Tongue (tissue), 3 donors: ENCODE measurements at places on chromosomes 5 and 9.

DNA sequence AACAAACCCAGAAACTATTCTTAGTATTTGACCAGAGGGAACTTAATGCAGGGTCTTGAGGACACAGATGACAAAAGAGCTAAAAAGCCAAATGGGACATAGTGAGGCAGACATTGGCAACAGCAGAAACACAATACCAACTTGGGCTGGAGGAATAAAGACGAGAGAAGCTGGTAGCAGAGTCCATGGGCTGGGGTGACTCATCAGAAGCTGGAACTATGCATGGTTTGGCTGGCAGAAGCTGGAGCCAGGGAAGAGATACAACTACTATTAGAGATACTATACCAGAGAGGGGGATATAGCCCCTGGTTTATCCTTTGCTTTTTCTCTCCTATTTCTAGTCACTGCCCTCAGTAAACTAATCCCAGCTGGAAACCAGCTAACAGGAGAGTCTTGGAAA lies 29.2 kb upstream of the DPYSL3 start:
- no peak for DNase-seq

DNA sequence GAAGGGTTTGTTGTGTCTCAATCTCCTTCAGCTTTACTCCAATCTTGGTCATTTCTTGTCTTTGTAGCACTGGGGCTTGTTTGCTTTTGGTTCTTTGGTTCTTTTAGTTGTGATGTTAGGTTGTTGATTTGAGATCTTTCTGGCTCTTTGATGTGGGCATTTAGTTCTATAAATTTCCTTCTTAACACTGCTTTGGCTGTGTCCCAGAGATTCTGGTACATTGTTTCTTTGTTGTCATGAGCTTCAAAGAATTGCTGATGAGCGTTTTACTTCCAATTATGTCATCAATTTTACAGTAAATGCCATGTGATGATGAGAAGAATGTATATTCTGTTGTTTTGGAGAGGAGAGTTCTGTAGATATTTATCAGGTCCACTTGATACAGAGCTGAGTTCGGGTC lies 353.3 kb downstream of the MAN2A1 start:
- DNase-seq, result no peak

- DNase-seq, result no peak
These were observed 27.0 kb downstream of the MRPL36 start for GRCh38 chr5:1772634-1773033.

DNA sequence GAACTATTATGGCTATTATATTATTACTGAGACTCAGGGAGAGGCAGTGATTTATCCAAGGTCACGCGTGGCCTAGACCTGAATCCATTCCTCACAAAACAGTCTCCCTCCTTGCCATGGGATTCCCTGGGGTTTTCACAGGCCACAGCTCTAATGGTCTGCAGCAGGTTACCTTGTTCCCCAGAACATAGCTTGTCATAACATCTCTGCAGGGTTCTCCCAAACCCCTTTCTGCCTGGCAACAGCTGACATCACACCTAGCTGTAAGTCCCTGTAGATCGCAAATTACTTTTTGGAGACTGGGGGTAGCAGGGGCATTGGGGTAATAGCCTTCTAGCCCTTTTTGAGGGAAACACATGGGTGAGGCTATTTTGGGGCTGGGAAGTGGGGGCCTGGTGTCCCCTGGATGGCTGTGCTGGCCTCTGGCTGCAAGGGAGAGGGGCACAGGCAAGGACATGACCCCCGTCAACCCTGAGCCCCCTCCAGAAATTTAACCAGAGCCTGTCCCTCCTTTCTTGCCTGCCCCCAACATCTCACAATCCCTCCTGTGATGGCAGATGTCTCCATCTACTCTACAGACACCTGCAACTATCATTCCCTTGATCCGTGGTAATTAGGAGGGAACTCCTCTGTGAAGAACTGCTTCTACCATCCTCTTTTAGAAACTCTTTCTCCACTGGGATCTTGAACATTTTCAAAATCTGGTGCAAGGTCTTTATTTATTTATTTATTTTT lies 1.3 kb downstream of the CD74 start:
- DNase-seq, result peak; percentile 8

GRCh38 chr5:136374003-136374402 lies 8.7 kb upstream of the TRPC7 start:
- DNase-seq, result peak; percentile 5

DNA sequence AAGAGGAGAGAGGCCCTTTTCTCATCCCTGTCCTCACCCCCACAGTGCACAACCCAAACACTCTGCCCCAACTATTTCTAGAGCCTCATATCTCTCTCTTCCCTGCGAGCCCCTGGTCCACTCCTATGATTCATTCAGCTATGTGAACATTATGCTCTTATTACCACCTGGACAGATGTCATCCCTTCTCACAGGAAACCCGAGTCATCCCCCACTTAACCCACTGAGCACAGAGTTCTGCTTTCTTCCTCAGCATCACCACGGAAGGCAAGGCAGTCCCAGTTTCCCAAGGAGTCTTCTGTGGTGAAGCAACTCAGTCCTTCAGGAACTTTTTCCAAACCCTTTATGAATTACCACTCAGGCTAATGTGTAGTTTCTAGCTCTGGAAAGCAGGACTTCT lies 1.3 kb downstream of the DNAI1 start:
- DNase-seq, result no peak

DNA sequence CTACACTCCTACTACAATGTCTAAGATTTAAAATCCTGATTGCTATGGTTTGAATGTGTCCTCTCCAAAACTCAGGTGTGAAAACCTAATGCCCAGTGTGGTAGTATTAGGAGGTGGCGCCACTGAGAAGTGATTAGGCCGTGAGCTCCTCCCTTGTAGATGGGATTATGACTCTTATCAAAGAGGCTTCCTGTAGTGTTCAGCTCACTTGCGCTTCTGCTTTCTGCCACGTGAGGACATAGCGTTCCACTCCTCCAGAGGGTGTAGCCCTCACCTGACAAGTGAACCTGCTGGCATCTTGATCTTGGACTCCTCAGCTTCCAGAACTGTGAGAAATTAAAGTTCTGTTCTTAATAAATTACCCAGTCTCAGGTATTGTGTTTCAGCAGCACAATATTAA lies 33.0 kb upstream of the WHRN start:
- DNase-seq, result no peak

- no peak for DNase-seq
These were observed 42.4 kb downstream of the RHOBTB3 start for GRCh38 chr5:95773335-95774059.

- no peak for DNase-seq
These were observed 45.5 kb downstream of the SLC6A3 start for GRCh38 chr5:1399737-1400136.

- no peak for DNase-seq
These were observed 176.6 kb downstream of the FBXL7 start for GRCh38 chr5:15676591-15676990.

DNA sequence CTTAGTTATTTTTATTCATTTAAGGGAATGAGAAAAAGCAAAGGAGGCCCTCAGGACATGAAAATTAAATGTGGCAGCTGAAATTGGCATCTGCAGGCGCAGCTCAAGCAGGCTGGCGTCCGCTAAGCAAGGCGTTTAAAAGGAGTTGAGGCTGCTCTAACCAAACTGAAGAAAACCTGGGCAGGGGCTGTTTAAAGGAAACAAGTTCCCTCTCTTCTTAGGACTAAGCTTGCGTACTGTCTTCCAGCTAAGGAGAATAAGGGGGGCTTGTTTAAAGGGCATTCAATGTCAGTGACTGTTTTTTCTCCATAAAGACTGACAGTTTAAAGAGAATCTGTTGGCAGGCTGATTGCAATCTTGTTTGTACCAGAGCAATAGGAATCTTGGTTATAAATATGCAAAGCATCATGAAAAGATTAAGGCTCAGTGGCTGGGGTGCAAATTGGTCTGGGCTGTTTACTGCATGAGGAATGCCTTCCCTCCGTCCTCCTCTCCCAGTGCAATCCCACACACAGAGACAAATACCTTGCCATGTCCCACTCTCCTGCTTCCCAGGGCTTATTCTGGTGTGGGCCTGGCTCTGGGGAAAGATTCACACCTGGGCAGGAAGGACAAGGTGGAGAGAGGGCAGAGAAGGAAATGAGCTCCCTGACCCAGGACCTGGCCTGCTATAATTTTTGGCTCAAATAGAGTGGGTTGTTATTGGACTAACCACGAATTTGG lies 85.9 kb upstream of the LIFR start:
- peak; percentile 58 for DNase-seq

- no peak for DNase-seq
These were observed 444.7 kb downstream of the TLE1 start for GRCh38 chr9:81244631-81245030.

- DNase-seq, result no peak
These were observed 11.3 kb downstream of the SMARCA2 start for GRCh38 chr9:2026220-2026997.

DNA sequence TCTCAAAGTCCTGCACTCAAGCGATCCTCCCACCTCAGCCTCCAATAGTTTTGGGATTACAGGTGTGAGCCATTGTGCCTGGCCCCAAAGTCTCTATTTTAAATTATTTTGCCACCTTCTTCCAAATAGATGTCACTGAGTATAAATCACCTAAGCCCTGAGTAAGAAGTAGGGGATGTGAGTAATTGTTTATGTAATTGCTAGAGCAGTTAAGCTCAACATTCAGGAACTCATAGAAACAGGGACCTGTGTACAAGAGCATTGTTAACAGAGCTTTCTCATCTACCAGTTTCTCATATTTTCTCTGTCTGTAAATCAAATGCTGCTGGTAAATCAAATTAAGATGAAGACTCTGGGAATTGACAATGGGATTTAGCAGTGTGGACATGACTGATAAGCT lies 26.3 kb downstream of the CDK7 start:
- no peak for DNase-seq

DNA sequence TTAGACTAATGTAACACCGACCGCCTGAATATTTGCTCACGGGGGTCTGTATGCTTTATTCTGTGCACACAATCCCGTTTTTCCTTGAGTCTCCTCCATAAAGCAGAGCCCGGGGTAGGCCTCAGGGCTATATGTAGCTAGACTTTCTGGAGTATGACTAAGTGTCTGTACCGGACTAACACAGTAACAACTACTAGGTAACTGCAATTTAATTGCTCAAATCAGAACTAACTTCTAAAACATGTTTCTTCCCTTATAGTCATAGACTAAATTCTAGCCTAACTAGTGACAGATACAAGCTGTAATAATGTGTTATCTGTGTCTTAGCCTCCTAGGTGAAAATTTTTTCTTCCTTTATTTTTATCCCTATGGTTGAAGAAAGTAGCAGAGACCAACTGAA lies 2.1 kb downstream of the REEP5 start:
- no peak for DNase-seq

DNA sequence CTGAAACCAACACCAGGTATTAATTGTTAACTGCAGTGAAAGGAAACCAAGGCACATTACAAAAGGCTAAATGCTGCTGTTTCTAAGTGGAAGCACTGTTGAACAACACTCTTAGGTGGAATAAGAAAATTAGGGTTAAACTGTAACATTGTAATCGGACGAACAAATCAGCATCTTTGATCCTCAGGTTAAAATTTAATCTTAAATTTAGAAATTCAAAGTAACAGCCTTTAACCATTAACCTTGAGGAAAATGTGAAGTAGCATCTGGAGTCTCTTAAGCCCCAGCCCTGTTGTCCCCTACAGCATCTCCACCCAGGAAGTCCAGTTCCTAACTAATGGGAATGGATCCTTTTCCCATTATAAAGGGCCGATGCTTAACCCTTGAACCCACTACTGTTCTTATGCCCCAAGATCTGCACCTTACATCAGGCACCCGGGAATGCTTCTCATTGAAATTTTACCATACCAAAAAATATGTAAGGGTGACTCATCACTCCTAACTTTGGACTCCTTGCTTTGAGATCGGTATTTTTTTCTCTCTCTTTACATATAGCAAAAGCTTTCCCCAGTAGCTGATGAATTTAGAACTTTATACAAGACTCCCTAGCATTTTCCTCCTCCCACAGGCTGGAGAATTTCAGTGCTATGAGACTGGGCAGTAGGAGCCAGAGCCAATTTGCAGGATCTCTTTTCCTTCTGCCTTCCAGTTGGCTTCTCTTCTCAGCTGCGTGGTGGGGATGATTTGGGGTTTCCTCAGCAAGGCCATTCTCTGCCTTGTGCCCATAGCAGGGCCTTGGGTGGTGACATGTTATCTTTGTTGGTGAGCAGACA lies 32.0 kb upstream of the ITGA2 start:
- no peak for DNase-seq

DNA sequence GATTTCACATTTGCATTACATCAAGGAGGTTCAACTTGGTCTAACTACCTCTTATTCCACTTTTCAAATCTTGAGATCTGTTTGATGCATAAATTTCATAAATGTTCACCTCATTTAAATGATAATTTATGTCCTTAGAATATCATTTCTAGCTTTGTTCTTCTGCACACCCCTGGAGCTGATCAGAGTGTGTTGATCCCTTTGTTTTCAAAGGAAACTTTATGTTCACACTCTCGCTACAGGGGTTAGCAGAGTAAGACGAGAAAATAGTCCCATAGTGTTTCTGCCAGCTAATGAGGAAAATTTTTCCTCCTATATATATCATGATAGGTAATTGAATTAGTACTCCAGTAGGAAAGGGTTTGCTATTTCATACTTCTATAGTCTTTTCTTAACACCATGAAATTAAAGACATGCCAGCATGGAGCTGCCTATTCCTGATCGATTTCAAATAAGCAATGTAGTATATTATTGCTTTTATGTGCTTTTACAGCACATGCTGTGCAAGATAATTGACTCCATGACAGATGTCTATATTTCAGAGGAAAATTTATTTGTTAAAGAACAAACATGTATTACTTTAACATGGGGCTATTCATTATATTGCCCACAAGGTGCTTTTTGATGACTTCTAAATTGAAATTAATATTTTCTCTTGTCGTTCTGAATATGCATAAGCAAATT lies 4.8 kb upstream of the PAM start:
- no peak for DNase-seq

DNA sequence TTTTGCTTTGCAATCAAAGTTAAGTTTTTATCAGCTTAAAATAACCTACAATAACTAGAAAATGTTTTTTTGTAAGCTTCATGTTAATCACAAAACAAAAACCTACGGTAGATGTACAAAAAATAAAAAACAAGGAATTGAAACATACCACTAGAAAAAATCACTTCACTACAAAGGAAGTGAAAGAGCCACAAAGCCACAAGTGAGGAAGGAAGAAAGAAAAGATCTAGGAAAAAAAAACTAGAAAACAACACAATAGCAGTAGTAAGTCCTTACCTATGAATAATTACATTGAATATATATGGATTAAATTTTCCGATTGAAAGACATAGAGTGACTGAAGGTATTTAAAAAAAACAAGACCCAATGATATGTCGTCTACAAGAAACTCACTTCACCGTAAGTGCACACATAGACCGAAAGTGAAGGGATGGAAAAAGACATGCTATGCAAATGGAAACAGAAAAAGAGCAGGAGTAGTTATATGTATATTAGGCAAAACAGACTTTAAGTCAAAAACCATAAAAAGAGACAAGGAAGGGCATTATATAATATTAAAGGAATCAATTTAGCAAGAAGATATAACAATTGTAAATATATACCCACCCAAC lies 13.4 kb upstream of the ZDHHC21 start:
- no peak for DNase-seq

- DNase-seq, result no peak
These were observed 10.8 kb downstream of the NR4A3 start for GRCh38 chr9:99832558-99832864.

GRCh38 chr9:75186767-75187380 lies 98.6 kb downstream of the OSTF1 start:
- DNase-seq, result peak; percentile 33

GRCh38 chr5:96861076-96861475 lies 15.2 kb upstream of the ERAP2 start:
- no peak for DNase-seq

- DNase-seq, result no peak
These were observed 485.2 kb upstream of the FTMT start for GRCh38 chr5:121366515-121366914.

GRCh38 chr5:50302815-50303490 lies 138.1 kb downstream of the EMB start:
- no peak for DNase-seq

- no peak for DNase-seq
These were observed 115.2 kb downstream of the TMC1 start for GRCh38 chr9:72636621-72637020.
